Mesenteric fat pad (tissue), 1 donor: ENCODE measurements at places on chromosomes 12 and 14. TPM values are rescaled to one million over a fixed set of nuclear protein-coding genes. Genes with fewer than 3 reads are reported as not detected.

DNA sequence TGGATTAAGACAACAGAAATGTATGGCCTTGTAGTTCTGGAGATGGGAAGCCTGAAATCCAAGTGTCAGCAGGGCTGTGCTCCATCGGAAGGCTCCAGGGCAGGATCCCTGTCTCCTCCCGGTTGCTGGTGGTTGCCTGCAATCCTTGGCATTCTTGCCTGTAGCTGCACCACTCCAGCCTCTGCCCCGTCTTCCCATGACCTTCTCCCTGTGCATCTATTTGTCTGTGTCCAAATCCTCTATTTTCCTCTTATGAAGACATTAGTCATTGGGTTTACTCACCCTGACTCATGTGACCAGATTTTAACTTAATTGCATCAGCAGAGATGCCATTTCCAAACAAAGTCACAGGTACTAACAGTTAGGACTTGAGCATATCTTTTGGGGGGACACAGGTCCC is 15.1 kb downstream of the TUNAR start:
- DNase-seq = no peak

GRCh38 chr14:75597149-75597548 is 18.7 kb downstream of the FLVCR2 start:
- DNase-seq = no peak

GRCh38 chr12:102669056-102669455 is 188.7 kb upstream of the IGF1 start:
- DNase-seq = no peak

DNA sequence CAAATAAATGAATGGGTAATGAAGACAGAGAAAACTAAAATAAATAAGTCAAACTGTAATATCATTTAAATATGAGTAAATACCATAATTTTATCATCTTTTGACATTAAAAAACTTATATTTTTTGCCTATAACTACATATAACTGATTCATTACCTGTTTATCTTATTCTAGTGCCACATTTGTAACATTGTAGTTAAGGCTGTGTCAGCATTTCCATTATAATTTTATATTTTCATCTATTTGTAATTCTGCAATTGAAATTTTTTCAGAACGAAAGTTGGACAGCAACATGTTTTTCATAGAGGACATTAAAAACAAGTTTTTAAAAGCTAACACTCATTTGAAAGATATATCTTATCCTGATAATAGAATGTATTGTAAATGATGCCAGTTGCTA is 1286.5 kb downstream of the LRFN5 start:
- DNase-seq = no peak

- DNase-seq = no peak
Observed at GRCh38 chr12:1608713-1609119, 14.3 kb upstream of the FBXL14 start.

GRCh38 chr14:26410189-26410685 is 187.6 kb downstream of the NOVA1 start:
- no peak for DNase-seq

GRCh38 chr12:27336282-27336653 is 3.6 kb downstream of the BMAL2 start:
- no peak for DNase-seq

- no peak for DNase-seq
Observed at GRCh38 chr14:93232159-93232558, 25.1 kb downstream of the UBR7 start.

DNA sequence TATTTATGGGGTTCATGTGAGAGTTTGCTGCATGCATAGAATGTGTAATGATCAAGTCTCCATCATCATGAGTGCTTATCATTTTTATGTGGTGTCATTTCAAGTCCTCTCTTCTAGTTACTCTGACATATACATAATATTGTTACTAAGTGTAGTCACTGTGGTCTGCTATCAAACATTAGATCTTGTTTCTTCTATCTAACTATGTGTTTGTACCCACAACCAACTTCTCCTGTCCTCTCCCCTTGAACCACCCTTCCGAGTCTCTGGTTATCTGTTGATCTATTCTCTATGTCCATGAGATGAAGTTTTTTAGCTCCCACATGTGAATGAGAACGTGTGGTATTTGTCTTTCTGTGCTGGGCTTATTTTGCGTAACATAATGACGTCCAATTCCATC is 107.7 kb downstream of the RAD51B start:
- DNase-seq = no peak

GRCh38 chr12:52285851-52286530 is 5.3 kb downstream of the KRT81 start:
- DNase-seq = peak; percentile 87

DNA sequence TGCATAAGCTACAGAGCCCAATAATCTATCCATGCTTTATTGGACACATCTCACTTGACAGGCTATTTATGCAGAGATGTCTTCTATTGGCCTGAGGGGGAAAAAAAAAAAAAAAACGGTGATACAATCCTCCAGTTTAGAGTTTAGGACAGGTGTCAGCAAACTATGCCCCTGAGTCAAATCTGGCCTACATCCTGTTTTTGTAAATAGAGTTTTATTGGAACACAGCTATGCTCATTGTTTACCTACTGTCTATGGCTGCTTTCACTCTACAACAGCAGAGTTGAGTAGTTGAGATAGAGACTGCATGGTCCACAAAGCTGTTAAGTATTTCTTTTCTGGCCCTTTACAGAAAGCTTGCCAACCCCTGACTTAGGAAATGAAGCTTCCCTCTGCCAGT is 403.1 kb downstream of the C12orf75 start:
- no peak for DNase-seq

DNA sequence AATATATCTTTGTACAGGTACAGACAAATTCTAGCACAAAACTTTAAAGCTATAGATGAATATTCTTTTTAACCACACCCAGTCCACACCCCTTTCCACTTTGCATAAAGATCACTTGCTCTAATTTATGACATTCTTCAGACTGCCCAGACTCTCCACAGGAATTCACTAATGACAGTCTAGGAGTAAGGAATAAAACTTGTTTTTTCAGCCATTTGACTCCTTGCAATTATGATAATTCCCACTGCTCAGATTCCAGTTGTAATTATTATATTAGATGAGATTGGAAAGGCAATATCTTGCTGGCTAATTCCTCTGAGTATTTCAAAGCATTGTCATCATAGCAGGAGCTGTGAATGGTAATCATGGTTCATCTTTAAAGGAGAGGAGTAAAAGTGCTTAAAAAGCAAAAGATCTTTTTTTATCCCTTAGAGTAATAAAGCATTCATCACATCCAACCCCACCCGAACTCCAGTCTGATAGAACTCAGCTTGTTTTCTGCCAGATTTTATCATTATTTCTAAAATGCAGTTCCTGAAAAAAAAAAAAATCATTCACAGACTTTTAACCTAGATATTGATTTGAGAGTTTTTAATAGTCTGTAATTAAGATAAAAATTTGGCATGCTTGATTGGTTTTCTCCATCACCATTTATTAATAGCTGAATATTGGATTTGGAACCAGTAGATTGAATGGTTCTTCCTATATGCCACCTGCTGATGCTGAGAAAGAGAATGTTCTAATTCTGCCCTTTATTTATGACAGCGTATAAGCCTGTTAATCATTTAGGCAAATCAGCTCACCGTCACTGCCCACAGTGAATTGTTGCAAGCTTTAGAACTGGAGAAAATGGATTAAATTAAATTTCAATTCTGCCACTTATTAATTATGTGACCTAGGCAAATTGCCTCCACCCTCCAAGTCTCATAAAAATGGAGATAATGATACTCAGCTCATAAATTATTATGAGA is 93.9 kb upstream of the RASSF8 start:
- no peak for DNase-seq

- no peak for DNase-seq
Observed at GRCh38 chr14:50095895-50096294, 20.5 kb downstream of the VCPKMT start.

- no peak for DNase-seq
Observed at GRCh38 chr12:115630136-115630535, 647.4 kb downstream of the MED13L start.

DNA sequence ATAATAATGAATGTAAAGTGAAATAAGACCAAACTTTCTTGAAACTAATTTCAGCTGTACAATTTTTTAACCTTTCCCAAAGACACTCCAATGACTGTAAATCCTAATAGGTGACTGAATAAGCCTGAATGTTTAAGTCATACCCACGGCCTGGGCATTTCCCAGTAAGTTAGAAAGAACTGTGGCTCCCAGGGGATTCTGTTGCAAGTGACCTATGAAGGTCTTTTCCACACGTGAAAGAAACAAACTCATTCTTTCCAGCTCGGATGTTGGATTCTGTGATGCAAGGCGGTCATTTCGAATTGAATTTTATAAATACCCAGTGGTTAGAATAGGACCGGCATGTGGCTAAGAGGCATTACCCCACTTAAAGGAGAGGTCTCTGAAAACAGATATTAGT is 1134.4 kb downstream of the GALC start:
- DNase-seq = no peak

DNA sequence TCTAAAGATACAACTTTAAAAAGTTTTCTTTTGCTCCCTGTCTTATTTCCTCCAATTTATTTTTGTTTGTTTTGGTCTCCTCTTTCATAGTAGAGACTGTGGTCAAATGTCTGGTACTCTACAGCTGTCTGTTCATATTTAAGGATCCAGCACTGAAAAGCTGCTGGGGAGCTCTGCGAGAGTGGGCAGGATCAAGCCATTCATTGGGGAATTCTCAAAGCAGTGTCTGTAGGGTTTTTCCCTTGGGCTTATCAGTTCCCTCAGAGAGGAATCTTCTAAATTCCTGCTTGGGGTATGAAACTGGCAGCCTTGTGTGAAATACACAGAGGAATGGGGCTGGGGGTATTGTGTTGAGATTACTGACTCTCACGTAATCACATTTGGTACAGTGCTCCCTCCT is 52.3 kb downstream of the FNTB start:
- DNase-seq = no peak

GRCh38 chr12:79048962-79049361 is 184.4 kb downstream of the SYT1 start:
- no peak for DNase-seq

- DNase-seq = no peak
Observed at GRCh38 chr14:38409071-38409705, 153.3 kb upstream of the CLEC14A start.

DNA sequence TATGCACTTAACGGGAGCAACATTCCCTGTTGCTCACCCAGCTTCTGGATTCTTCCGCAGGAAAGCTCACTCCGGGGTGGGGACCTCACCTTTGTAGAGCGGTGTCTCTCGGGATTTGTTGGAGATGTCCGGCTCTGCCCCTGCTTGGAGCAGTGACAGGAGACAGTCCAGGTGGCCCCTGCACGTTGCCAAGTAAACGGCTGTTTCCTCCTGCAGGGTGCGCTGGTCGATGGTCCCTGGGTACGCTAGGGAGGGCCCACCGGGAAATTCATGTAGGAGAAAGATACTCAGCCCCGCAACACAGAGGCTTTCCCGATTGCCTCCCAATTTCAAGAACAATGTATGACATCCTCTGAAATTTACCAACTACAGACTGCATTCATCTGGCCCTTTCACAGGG is 23.1 kb downstream of the ASB2 start:
- DNase-seq = no peak

DNA sequence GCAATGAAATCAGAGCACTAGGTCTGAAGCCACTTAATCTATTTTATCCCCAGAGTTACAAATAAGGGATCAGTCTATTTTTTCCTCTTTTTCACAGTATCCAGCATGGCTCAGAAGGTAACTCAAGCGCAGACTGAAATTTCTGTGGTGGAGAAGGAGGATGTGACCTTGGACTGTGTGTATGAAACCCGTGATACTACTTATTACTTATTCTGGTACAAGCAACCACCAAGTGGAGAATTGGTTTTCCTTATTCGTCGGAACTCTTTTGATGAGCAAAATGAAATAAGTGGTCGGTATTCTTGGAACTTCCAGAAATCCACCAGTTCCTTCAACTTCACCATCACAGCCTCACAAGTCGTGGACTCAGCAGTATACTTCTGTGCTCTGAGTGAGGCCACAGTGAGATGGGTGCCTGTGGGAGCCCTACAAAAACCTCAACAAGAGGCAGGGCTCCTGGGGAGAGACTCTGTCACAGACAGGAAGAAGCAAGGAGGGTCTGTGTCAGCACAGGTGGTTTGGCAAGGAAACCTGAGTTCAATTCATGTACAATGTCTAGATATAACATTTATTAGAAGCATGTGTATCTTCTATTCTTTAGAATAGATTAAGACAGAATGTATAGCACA is 334.3 kb upstream of the OR4E1 start:
- DNase-seq = no peak

GRCh38 chr12:130973906-130974305 is 20.2 kb downstream of the ADGRD1 start:
- peak; percentile 67 for DNase-seq

DNA sequence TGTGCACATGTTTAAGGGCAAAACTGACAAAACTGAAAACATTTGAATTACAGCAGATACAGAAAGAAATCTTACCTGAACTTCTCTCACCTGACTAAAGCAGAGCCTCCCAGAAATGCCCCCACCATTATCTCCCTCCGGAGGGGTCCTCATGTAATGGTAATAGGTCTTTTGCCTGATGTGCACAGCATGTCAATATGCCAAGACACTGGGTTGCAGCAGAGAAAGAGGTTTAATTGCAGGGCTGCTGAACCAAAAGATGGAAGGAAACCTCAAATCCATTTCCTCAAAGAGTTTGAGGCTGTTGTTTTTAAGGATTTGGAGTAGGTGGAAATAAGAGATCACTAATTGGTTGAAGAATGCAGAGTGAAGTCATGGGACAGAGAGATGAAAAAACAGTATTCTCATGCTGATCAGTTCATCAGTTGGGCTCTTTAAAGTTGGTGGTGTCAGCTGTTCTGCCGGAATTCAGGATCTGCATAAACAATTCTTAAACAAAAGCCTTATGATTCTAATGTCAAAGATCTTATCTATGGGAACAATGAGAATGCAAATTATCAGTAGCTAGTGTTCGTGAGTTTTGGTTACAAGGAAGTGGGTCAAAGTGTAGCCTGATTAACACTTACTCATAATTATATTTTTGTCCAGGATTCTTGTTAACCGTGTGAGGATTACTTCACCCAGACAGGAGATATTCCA is 18.2 kb downstream of the ANG start:
- no peak for DNase-seq

- DNase-seq = no peak
Observed at GRCh38 chr12:86662464-86662863, 406.3 kb upstream of the MGAT4C start.

DNA sequence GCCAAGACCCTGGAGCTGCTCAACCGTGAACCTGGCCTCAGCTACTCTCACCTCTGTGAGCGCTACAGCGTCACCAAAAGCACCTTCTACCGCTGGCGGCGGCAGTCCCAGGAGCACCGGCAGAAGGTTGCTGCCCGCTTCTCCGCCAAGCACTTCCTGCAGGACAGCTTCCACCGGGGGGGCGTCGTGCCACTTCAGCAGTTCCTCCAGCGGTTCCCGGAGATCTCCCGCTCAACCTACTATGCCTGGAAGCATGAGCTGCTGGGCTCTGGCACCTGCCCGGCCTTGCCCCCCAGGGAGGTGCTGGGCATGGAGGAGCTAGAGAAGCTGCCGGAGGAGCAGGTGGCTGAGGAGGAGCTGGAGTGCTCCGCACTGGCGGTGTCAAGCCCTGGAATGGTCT is 9.3 kb downstream of the VRTN start:
- DNase-seq = no peak

- no peak for DNase-seq
Observed at GRCh38 chr12:40138526-40138925, 32.6 kb upstream of the SLC2A13 start.

Gene DCAF4
- total RNA-seq = 18.9 TPM

Gene CYP46A1
- 3.1 TPM for total RNA-seq

Gene AQP6
- total RNA-seq = not detected

Gene ADAMTS20
- not detected for total RNA-seq

Gene KCNK10
- not detected for total RNA-seq

Gene CPNE6
- not detected for total RNA-seq

Gene SLC7A8
- 33.4 TPM for total RNA-seq

Gene VWF
- 733 TPM for total RNA-seq

Gene TMEM132D
- total RNA-seq = not detected

Gene TEX52
- total RNA-seq = not detected

Gene RNASE7
- 0.39 TPM for total RNA-seq

Gene C1S
- total RNA-seq = 593 TPM
